Mononuclear cell (primary cell): ENCODE measurements at places on chromosomes 12 and 14. TPM values are rescaled to one million over a fixed set of nuclear protein-coding genes. Genes with fewer than 3 reads are reported as not detected.

CPNE6 gene
- not detected for total RNA-seq

GLS2 gene
- 1.2 TPM for total RNA-seq

FAIM2 gene
- not detected for total RNA-seq

CHGA gene
- not detected for total RNA-seq

TMEM30B gene
- total RNA-seq: 5.8 TPM

FGD6 gene
- 5.2 TPM for total RNA-seq

REP15 gene
- not detected for total RNA-seq

SLCO1B1 gene
- not detected for total RNA-seq

CD4 gene
- total RNA-seq: 94.3 TPM

NKX2-8 gene
- total RNA-seq: not detected

ERP29 gene
- 115 TPM for total RNA-seq

NXPH4 gene
- total RNA-seq: not detected
